Upper lobe of left lung (tissue), 6 donors: ENCODE measurements at places on chromosomes 5 and 9.

- peaks cover 10% of the 10 kb centered on the region for H3K27me3 ChIP-seq
- H3K36me3 ChIP-seq: peaks cover 10% of the 10 kb centered on the region
- peak overlapping the region; percentile 96 for H3K27ac ChIP-seq
- peak overlapping the region; percentile 87 for H3K4me3 ChIP-seq
- peaks cover 31% of the 10 kb centered on the region for H3K4me1 ChIP-seq
- peak; percentile 83 for DNase-seq
Measured at GRCh38 chr9:107491081-107492053, 1.8 kb upstream of the KLF4 start.

DNA sequence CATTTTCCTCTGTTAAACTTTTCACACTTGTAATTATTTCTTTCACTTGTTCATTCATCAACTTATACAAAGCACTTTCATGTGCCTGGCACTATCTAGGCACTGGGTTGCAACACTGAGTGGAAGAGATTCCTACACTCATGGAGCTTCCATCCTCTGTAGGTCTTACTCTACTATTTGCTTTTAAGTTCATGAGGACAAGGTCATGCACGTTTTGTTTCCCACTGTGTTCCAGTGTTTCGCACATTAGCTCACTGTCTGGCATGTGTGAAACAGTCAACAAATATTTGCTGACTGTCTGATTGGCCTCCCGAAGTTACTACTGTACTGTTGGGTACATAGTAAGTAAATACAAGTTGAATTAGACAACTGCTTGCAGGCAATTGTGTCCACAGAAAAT is 87.9 kb upstream of the IFNK start:
- no peaks in the 10 kb centered on the region for H3K36me3 ChIP-seq
- no peak overlapping the region for H3K4me3 ChIP-seq
- no peaks in the 10 kb centered on the region for H3K27me3 ChIP-seq
- peaks cover 5% of the 10 kb centered on the region for H3K4me1 ChIP-seq

GRCh38 chr9:127983847-127984289 is 3.1 kb upstream of the EEIG1 start:
- H3K36me3 ChIP-seq: no peaks in the 10 kb centered on the region
- H3K27ac ChIP-seq: no peak overlapping the region
- H3K27me3 ChIP-seq: no peaks in the 10 kb centered on the region
- no peak for DNase-seq
- peaks cover 22% of the 10 kb centered on the region for H3K4me1 ChIP-seq
- H3K4me3 ChIP-seq: no peak overlapping the region

DNA sequence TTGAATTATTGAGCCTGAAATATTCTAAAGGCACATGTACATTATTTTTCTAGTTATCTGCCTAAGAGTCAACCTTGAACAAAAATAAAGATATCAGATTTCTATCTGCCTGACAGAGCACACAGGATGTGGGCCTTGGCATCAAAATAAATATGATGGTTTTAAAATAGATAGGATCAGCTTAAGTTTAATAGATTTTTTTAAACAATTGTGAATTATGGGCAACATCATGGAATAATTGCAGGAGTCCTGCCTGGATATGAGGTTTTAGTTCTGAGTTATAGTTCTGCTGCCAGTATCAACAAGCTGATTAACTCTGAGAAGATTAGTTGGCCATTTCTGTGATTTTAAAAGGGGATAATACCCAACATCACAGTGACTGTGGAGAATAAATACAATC is 107.0 kb upstream of the PCA3 start:
- no peaks in the 10 kb centered on the region for H3K27me3 ChIP-seq
- no peak overlapping the region for H3K4me3 ChIP-seq
- H3K27ac ChIP-seq: no peak overlapping the region
- no peaks in the 10 kb centered on the region for H3K36me3 ChIP-seq

DNA sequence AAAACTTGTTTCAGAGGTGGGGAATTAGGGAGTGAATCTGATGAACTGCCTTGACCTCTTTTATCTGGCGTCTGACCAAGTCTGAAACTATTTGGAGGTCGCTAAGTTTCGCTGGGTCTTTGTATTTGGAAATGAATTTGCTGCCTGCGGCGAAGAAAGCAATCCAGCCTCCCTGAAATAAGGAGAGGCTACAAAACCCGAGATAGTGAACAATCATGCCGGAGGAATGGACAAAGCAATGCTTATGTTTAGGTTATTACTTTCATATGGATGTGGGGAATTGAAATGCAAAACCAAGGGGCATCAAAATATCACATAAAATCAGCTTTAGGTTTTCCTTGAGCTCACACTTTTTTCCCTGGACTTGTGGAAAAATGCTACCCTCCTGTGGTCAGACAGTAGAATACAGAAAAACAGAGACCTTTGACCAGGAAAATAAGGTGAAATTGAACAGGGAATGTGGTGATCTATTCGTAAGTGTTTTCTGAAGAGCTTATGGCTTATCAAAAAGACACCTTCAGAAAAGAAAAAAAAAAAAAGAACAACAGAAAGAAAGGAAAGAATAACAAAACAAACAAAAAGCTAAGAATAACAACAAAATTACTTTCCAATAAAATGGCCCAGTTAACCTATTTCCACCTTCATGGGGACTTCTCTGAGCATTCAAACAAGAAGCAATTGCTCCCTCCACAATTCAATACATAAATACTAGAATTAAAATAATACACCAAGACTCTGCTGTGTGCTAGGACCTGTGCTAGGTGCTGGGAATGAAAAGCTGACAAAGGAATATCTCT is 68.6 kb upstream of the DPYSL3 start:
- no peaks in the 10 kb centered on the region for H3K4me1 ChIP-seq
- H3K27me3 ChIP-seq: no peaks in the 10 kb centered on the region
- H3K36me3 ChIP-seq: no peaks in the 10 kb centered on the region
- DNase-seq: no peak

- no peak for DNase-seq
- no peaks in the 10 kb centered on the region for H3K27me3 ChIP-seq
- no peaks in the 10 kb centered on the region for H3K4me1 ChIP-seq
- H3K4me3 ChIP-seq: no peak overlapping the region
- H3K27ac ChIP-seq: no peak overlapping the region
Measured at GRCh38 chr5:143445776-143446175, 42.3 kb upstream of the NR3C1 start.

GRCh38 chr9:81112627-81113452 is 576.5 kb downstream of the TLE1 start:
- no peak for DNase-seq
- no peaks in the 10 kb centered on the region for H3K36me3 ChIP-seq
- H3K4me1 ChIP-seq: no peaks in the 10 kb centered on the region
- H3K4me3 ChIP-seq: no peak overlapping the region
- no peaks in the 10 kb centered on the region for H3K27me3 ChIP-seq

- no peak for DNase-seq
- no peaks in the 10 kb centered on the region for H3K27me3 ChIP-seq
- no peak overlapping the region for H3K4me3 ChIP-seq
- no peaks in the 10 kb centered on the region for H3K36me3 ChIP-seq
- H3K4me1 ChIP-seq: no peaks in the 10 kb centered on the region
- H3K27ac ChIP-seq: no peak overlapping the region
Measured at GRCh38 chr9:98520221-98520960, 188.3 kb downstream of the GABBR2 start.

GRCh38 chr5:87254035-87254434 is 13.6 kb upstream of the RASA1 start:
- no peaks in the 10 kb centered on the region for H3K4me1 ChIP-seq
- H3K36me3 ChIP-seq: no peaks in the 10 kb centered on the region
- DNase-seq: no peak
- no peak overlapping the region for H3K4me3 ChIP-seq

- DNase-seq: no peak
- H3K27ac ChIP-seq: no peak overlapping the region
- no peaks in the 10 kb centered on the region for H3K36me3 ChIP-seq
- no peaks in the 10 kb centered on the region for H3K4me1 ChIP-seq
Measured at GRCh38 chr5:32646061-32646969, 61.0 kb downstream of the SUB1 start.

- no peaks in the 10 kb centered on the region for H3K36me3 ChIP-seq
- no peaks in the 10 kb centered on the region for H3K27me3 ChIP-seq
- DNase-seq: no peak
- no peak overlapping the region for H3K27ac ChIP-seq
Measured at GRCh38 chr9:91217388-91217787, 144.3 kb downstream of the AUH start.

DNA sequence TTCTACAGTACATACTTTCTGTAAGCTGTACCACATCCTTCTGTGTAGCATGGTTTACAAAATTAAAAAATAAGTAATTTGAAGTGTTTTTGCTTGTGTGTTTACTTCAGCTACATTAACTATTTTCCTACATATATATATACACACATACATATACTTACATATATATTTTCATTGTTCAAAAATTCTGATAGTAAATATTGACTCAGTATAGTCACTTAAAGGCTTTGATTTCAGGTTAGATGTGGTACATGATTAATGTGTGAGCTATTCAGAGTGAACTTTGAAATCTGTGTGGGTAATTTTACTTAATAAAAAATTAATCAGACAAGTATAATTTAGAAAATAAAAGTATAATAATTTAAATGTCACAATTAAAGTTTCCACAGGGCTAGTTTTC is 306.7 kb upstream of the CDH18 start:
- H3K27me3 ChIP-seq: no peaks in the 10 kb centered on the region
- no peaks in the 10 kb centered on the region for H3K36me3 ChIP-seq
- no peak for DNase-seq
- no peaks in the 10 kb centered on the region for H3K4me1 ChIP-seq
- no peak overlapping the region for H3K4me3 ChIP-seq

DNA sequence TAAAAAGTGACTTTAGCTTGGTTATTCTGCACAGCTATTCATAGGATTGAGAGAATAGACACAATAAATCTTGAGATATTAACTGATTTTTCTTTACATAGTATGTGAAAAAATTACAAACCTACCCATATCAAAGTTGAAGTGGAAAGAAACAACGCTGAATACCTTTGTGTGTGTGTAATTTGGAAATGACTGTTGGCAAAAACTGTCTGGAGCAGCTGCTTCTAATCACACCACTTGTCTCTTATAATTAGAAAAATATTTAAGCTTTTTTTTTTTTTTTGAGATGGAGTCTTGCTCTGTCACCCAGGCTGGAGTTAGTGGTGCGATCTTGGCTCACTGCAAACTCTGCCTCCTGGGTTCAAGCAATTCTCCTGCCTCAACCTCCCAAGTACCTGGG is 110.8 kb upstream of the POC5 start:
- no peak overlapping the region for H3K27ac ChIP-seq
- H3K27me3 ChIP-seq: no peaks in the 10 kb centered on the region
- no peak overlapping the region for H3K4me3 ChIP-seq
- no peaks in the 10 kb centered on the region for H3K36me3 ChIP-seq

GRCh38 chr5:156838961-156839360 is 11.1 kb upstream of the PPP1R2B start:
- no peak overlapping the region for H3K4me3 ChIP-seq
- H3K27me3 ChIP-seq: no peaks in the 10 kb centered on the region
- H3K27ac ChIP-seq: no peak overlapping the region
- H3K4me1 ChIP-seq: no peaks in the 10 kb centered on the region

- H3K27ac ChIP-seq: no peak overlapping the region
- H3K4me3 ChIP-seq: no peak overlapping the region
- H3K4me1 ChIP-seq: no peaks in the 10 kb centered on the region
- no peaks in the 10 kb centered on the region for H3K36me3 ChIP-seq
Measured at GRCh38 chr5:4182144-4182543, 586.5 kb downstream of the IRX1 start.

DNA sequence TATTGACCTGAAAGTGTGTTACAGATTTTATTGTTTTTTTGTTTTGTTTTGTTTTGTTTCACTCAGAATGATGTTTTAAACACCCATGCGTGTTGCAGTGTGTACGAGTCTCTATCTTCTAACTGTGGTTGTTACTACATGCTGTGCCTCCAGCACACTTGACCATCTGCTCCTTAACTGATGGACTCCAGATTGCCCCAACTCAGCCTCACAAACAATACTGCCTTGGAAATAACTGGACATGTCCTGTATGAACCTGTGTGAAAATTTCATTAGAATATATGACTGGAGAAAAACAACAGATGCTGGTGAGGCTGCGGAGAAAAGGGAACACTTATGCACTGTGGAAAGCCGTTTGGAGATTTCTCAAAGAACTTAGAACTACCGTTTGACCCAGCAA is 68.7 kb upstream of the HAND1 start:
- no peaks in the 10 kb centered on the region for H3K27me3 ChIP-seq
- H3K27ac ChIP-seq: no peak overlapping the region
- no peaks in the 10 kb centered on the region for H3K4me1 ChIP-seq
- no peak for DNase-seq
- H3K4me3 ChIP-seq: no peak overlapping the region

DNA sequence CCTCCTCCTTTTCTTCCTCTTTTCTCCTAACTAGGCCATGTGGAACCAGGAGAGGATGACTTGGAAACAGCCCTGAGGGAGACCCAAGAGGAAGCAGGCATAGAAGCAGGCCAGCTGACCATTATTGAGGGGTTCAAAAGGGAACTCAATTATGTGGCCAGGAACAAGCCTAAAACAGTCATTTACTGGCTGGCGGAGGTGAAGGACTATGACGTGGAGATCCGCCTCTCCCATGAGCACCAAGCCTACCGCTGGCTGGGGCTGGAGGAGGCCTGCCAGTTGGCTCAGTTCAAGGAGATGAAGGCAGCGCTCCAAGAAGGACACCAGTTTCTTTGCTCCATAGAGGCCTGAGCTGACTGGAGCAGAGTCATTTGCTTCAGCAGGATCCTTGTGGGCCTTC is 13.7 kb downstream of the NUDT2 start:
- H3K4me3 ChIP-seq: no peak overlapping the region
- no peak for DNase-seq
- no peak overlapping the region for H3K27ac ChIP-seq
- peaks cover 11% of the 10 kb centered on the region for H3K4me1 ChIP-seq
- no peaks in the 10 kb centered on the region for H3K27me3 ChIP-seq

GRCh38 chr5:134554319-134555222 is 29.1 kb downstream of the JADE2 start:
- peaks cover 46% of the 10 kb centered on the region for H3K4me1 ChIP-seq
- no peaks in the 10 kb centered on the region for H3K27me3 ChIP-seq
- H3K27ac ChIP-seq: peak overlapping the region; percentile 86
- no peaks in the 10 kb centered on the region for H3K36me3 ChIP-seq

DNA sequence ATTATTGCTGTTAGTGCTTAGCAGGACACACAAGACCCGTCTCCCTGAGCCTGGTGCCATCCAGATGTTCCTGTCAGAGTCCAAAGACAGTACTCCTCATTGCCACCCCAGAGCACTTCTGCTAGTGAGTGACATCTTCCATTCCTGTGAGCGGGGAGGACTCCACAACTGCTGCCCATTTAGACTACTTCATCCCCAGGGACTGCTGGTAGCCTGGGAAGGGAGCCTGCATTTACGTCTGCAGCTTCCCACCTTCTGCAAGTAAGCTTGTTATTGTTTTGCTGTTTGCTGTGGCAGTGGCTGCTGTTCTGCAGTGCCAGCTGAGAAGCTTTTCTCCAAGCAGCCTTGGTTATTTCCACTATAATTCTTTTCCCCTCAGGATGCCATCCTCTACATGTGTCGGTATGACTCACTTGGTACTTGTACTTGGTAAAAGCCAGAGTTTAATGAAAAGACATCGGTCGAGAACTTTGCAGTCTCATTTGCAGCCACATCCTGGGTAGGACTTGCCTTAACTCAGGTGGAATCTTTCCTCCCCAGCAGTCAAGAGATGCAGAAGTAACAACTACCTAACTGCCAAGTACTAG is 10.6 kb upstream of the MAP1B start:
- no peak for DNase-seq
- H3K36me3 ChIP-seq: no peaks in the 10 kb centered on the region
- no peaks in the 10 kb centered on the region for H3K4me1 ChIP-seq
- no peak overlapping the region for H3K27ac ChIP-seq
- H3K27me3 ChIP-seq: no peaks in the 10 kb centered on the region
